Lung (tissue), 17 donors: ENCODE measurements at places on chromosomes 1 and 21. TPM values are rescaled to one million over a fixed set of nuclear protein-coding genes. Genes with fewer than 3 reads are reported as not detected.

Gene RBM11
- 2.8 TPM for total RNA-seq

Gene SHISAL2A
- total RNA-seq = 1.7 TPM

Gene GSTM5
- total RNA-seq = 23.7 TPM

Gene TRIM63
- total RNA-seq = 0.31 TPM

Gene C1orf115
- 18.2 TPM for total RNA-seq

Gene ASCL5
- total RNA-seq = not detected

Gene LCE3D
- total RNA-seq = not detected

Gene PLA2G2C
- total RNA-seq = not detected

Gene MATN1
- 0.57 TPM for total RNA-seq

Gene SPRR2A
- not detected for total RNA-seq

Gene AMPD2
- total RNA-seq = 35.8 TPM

Gene AADACL3
- total RNA-seq = not detected

Gene RSPH1
- total RNA-seq = 30.1 TPM

Gene NCAM2
- total RNA-seq = 11.7 TPM

Gene OR10J1
- not detected for total RNA-seq

Gene S100A10
- total RNA-seq = 801 TPM

Gene DONSON
- 10.0 TPM for total RNA-seq

Gene S100A7A
- total RNA-seq = not detected

Gene ATP5PB
- 200 TPM for total RNA-seq

Gene CLCNKB
- total RNA-seq = 0.37 TPM

Gene SIPA1L2
- 60.1 TPM for total RNA-seq

Gene CCDC181
- 5.7 TPM for total RNA-seq

Gene AMY1A
- total RNA-seq = 10.4 TPM

Gene FAM110D
- total RNA-seq = 3.2 TPM

Gene NTNG1
- 6.9 TPM for total RNA-seq

Gene DCST1
- 0.20 TPM for total RNA-seq

Gene LZIC
- total RNA-seq = 23.8 TPM

Gene KRTAP22-2
- total RNA-seq = not detected

Gene GJC2
- 6.7 TPM for total RNA-seq

Gene SYTL1
- total RNA-seq = 10.5 TPM

Gene GBP1
- total RNA-seq = 62.5 TPM

Gene PERM1
- total RNA-seq = 0.15 TPM

Gene ARHGEF10L
- 15.0 TPM for total RNA-seq

Gene CCDC190
- total RNA-seq = 4.7 TPM

Gene EPHA2
- 21.3 TPM for total RNA-seq

Gene CYP2J2
- total RNA-seq = 3.9 TPM

Gene CR1L
- total RNA-seq = 1.3 TPM

Gene KRTAP10-6
- not detected for total RNA-seq

Gene TRNP1
- total RNA-seq = 2.0 TPM

Gene SLFNL1
- total RNA-seq = 9.2 TPM

Gene MYOM3
- total RNA-seq = 0.55 TPM

Gene SLC1A7
- 0.14 TPM for total RNA-seq

Gene FAM3B
- total RNA-seq = 6.7 TPM

Gene KLF17
- 0.28 TPM for total RNA-seq

Gene TCEA3
- 26.5 TPM for total RNA-seq

Gene NTMT2
- not detected for total RNA-seq

Gene HSD3B2
- not detected for total RNA-seq

Gene LIN28A
- not detected for total RNA-seq

Gene RGL1
- 49.4 TPM for total RNA-seq

Gene DNASE2B
- not detected for total RNA-seq

Gene CCDC185
- not detected for total RNA-seq

Gene SPATA45
- not detected for total RNA-seq

Gene WDR64
- not detected for total RNA-seq

Gene DISP3
- total RNA-seq = 0.18 TPM

Gene OR2T4
- not detected for total RNA-seq
